DMS 273 treated with DMSO at 0.1 percent for 48 hours (cell line): ENCODE measurements at places on chromosomes 7 and 10.

DNA sequence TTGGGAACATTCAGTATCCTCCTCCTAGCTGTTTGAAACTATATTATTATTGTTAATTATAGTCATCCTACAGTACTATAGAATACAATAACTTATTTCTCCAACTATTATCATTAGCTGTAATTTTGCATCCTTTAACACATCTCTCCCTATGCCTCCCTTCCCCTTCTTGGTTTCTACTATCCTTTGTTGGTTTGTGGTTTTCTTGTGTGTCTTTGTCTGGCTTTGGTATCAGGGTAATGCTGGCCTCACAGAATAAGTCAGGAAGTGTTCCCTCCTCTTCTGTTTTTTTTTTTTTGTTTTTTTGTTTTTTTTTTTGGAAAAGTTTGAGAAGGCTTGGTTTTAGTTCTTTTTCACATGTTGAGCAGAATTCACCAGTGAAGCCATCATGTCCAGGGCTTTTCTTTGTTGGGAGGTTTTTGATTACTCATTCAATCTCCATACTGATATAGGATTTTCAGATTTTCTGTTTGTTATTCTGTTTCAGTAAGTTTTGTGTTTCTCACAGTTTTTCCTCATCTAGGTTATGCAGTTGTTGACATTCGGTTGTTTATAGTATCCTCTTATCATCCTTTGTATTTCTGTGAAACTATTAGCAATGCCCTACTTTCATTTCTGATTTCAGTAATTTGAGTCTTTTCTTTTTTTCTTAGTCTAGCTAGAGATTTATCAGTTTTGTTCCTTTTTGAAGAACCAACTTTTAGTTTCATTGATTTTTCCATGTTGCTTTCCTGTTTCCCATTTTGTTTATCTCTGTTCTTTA is 21.6 kb downstream of the C1GALT1 start:
- no peak for DNase-seq

DNA sequence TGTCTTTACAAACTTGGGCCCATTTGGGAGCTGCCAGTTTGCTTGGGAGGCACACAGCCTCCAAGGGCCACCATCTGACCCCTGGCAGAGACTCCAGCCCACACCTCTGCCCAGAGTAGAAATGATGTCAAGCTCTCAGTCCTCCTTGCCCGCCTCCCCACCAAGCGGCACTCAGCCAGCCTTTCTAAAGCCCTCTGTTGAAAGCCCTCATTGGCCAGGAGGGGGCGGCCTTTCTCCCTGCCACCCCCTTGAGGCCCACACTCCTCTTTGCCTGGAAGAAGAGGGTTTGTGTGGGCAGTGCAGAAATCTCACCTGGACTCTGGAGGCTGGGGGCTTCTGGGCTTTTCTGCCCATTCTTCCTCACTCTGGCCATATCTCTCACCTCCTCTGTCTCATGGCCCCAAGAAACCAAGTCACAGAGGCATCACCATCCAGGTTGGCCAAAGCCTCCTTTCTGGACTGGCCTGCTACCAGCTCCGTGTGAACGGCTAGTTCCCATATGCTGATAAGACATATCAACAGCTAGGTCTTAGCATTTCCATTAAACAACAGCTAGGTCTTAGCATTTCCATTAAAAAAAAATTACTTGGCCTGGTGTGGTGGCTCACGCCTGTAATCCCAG is 36.1 kb downstream of the UBTD1 start:
- no peak for DNase-seq

- DNase-seq, result peak; percentile 14
These were observed 751 bp upstream of the GTPBP10 start for GRCh38 chr7:90345595-90346335.

DNA sequence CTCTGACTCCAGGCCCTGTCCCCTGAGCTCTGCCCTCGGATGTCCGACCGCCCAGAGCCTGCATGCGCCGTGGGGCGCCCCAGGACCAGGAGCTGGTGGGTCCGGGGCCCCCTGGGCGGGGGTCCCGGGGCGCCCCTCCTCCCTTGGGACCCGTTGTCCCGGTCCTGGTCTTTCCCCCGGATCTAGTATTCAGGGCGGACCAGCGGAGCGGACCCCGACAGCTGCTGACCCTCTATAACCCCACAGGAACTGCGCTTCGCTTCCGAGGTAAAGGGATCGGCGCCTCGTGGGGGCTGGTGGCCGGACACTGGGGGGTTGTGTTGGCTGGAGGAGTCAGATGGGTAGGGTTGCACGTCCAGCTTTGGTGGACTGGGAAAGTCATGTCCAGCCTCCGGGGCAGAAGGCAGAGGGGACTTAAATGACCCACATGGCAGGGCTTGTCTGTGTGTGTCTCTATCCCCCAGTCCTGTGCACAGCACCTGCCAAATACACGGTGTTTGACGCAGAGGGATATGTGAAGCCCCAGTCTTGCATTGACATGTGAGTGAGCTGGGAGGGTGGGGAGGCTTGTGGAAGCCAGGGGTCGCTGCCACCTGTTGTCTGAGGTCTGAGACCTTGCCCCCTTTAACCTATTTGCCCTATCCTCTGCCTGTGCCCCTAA is 520 bp downstream of the MOSPD3 start:
- no peak for DNase-seq

- DNase-seq, result no peak
These were observed 45.5 kb upstream of the ABLIM1 start for GRCh38 chr10:114703377-114704107.

DNA sequence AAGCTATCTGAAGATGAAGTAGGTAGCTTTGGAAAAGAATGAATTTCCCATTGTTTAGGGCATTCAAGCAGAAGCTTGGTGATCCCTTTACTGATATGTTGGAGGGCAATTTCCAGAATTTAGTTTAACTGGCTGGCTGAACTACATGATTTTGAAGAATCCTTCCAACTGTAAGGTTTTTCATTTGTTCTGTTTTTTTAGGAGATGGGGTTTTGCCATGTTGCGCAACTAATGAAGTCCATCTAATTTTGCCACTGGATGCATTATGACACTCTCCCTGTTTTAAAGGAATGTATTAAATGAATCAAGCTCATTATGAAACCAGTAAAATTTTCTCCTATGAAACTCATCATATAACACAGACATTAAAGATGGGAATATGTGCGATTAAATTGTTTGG is 6.1 kb upstream of the DDX50 start:
- no peak for DNase-seq
